ENCODE measurements at places on chromosomes 4 and X. TPM values are rescaled to one million over a fixed set of nuclear protein-coding genes. Genes with fewer than 3 reads are reported as not detected.

The SPOCK3 gene
- not detected for total RNA-seq

The WNK3 gene
- total RNA-seq = not detected

The SCFD2 gene
- total RNA-seq = 16.8 TPM

The STS gene
- total RNA-seq = 2.4 TPM

The GPR119 gene
- not detected for total RNA-seq

The DNAAF6 gene
- total RNA-seq = not detected
